NCI-H1092 (cell line): ENCODE measurements at places on chromosomes 1 and 21.
A peak's percentile ranks its signal among the peaks of the same experiment; 100 is the strongest.

DNA sequence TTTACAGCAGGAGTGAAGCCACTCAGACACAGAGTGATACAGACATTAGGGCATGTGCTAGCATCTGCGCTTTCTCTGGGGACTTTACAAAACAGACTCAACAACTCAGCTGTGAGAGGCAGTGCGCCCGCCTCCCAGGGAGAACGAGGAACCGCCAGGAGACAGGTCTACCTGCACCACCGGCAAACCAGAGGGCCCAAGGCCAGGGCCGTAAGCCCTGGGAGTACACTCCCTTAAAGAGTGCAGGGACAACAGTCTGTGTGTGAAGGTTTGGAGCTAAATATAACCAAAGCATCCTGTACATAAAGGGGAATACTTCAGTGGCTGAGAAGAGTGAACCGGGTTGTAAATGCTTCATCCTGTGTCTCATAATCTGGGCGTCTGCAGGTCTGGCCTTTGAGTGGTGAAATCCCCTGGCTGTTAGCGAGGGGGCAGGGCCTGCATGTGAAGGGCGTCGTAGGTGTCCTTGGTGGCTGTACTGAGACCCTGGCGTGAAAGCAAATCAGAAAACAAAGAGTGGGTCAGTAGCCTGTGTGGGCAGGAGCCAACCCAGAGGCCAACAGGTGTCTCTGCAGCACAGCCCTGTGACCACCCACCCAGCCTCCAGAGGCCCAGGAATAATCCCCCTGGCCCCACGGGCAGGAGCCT is 86.9 kb downstream of the CD247 start:
- DNase-seq = no peak

GRCh38 chr1:218064426-218064825 is 220.7 kb upstream of the RRP15 start:
- DNase-seq = no peak

- DNase-seq = no peak
These were observed 191.7 kb upstream of the KCTD3 start for GRCh38 chr1:215375381-215375780.

DNA sequence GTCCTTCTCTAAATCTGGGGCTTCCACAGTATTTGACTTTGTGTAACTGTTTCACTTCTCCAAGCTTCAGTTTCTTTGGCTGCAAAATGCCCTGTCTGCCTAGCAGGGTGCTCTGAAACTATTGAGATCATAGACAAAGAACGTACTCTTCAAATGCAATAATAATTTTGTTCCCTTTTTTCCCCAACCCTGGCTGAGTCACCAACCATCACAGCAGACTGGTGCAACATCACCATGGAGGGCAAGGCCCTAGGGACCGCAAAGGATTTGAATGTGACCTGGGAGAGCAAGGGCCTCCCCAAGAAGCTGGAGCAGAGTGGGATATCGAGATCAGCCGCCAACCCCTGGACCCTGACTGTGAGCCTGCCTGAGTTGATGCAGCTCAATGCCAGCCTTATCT is 115.0 kb downstream of the FCRL5 start:
- DNase-seq = no peak

DNA sequence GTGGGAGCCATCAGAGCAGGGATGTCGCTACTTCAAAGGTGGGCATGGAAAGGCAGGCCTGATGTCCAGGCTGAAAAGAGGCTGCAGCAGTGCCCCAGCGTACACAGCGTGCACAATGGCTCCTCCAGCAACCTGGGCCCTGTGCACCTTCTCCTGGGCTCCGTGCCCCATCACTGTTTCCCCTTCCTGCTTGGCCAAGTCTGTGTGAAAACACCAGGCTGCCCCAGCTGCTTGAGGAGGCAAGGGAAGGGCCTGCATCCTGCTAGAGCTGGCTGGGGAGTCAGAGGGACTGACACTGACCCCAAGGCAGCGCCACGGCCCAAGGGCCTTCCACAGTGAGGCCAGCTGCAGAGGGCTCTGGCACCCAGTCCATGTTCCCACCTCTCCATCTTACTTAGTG is 33.4 kb downstream of the SDC3 start:
- DNase-seq = no peak

DNA sequence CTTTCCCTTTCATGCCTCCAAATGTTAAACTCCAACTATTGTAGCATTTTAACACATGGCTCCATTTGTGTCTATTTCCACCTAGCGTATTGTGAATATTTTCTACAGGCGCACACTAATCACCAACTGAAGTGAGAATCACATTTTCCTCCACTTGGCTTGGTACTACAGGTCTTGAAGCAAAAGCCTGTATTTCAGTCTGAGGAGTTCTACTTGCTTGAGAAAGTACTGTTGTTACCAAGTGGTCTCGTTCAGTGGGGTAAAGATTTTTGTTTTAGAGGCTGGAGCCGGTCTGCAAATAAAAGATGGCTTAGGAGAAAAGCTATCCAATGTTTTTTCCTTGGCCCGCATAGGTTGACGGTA is 550 bp upstream of the PTBP2 start:
- DNase-seq = peak; percentile 35

GRCh38 chr1:227961651-227962466 is 14.1 kb upstream of the WNT9A start:
- DNase-seq = no peak

GRCh38 chr1:108661030-108661609 is at the start of gene HENMT1:
Gene HENMT1 (minus strand): TSS chr1:108661093. CDS start chr1:108659884, 1,209 bp downstream.
- peak; percentile 52 for DNase-seq

DNA sequence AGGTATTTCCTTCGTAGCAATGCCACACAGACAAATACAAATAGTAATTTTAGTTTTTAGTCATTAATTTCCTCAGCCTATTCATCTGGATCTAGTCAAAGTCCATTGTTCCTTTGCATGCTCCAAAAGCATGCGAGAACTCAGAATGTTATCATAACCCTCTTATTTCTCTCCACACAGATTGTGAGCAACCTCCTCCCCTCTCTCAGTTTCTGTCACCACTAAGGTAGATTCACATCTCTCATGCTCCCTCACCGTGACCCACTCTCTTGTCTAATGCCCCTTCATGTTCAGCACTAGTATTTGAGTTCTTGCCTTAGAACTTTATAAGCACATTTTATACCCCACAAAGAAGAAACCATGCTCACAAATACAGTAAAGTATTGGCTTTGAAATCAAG is 582.4 kb downstream of the PLA2G4A start:
- DNase-seq = no peak

- DNase-seq = no peak
These were observed 157.9 kb downstream of the PEX14 start for GRCh38 chr1:10632691-10633090.

- no peak for DNase-seq
These were observed 9.0 kb downstream of the CLCA1 start for GRCh38 chr1:86477682-86478081.

- DNase-seq = no peak
These were observed 246.0 kb upstream of the AJAP1 start for GRCh38 chr1:4408380-4408779.

DNA sequence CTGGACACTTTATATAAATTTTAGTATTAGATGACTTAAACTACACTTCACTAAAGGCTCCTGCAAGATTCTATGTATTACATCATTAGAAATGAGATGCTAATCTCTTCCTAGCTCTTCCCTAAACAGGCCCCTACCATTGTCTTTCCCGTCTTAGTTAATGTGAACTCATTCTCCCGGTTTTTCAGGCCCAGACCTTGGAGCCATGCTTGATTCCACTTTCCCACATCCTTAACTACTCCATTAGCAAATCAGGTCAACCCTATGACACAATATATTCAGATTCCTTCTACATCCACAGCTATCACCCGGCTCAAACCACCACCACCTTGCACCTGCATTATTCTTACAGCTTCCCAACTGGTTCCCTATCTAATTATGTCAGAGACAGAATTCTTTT is 73.3 kb downstream of the NVL start:
- no peak for DNase-seq

GRCh38 chr1:21496886-21497285 is 12.3 kb upstream of the ALPL start:
- no peak for DNase-seq

DNA sequence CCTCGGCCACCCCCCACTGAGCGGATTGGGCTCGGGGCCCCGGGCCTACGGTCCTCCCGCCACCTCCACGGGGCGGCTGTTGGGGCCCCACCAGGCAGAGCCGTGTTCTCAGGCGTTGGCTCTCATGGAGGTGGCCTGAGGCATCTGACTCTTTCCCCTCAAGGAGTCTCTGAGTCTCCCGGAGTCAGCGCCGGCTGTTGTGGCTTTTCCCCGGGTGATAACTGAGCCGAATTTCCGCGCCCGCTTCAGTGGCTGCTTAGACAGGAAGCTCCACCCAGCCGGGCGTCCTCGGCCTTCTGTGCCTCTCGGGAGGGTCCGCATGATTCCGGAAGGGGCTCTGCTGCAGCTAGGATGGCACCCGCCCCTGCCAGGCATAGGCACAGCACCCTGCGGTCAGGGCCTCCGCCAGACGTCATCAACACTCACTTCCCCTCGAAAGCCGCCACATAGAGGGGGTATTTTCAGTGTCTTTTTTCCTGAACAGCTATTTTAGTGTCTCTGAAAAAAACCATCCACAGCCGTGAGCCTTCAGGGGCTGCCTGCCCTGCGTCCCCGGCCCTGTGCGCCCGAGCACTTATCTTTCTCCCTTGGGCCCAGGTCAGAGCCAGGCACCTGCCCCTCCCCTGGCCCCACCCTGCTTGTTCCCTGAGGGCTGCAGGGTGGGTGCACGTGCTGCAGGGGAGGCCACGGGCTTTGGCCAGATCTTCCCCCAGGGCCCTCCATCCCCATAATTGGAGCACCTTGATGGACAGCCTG is 72.9 kb downstream of the SKI start:
- no peak for DNase-seq

GRCh38 chr1:205375835-205376545 is 19.3 kb upstream of the KLHDC8A start:
- DNase-seq = peak; percentile 56

GRCh38 chr1:93874025-93874651 is 4.9 kb downstream of the DNTTIP2 start:
- DNase-seq = no peak

DNA sequence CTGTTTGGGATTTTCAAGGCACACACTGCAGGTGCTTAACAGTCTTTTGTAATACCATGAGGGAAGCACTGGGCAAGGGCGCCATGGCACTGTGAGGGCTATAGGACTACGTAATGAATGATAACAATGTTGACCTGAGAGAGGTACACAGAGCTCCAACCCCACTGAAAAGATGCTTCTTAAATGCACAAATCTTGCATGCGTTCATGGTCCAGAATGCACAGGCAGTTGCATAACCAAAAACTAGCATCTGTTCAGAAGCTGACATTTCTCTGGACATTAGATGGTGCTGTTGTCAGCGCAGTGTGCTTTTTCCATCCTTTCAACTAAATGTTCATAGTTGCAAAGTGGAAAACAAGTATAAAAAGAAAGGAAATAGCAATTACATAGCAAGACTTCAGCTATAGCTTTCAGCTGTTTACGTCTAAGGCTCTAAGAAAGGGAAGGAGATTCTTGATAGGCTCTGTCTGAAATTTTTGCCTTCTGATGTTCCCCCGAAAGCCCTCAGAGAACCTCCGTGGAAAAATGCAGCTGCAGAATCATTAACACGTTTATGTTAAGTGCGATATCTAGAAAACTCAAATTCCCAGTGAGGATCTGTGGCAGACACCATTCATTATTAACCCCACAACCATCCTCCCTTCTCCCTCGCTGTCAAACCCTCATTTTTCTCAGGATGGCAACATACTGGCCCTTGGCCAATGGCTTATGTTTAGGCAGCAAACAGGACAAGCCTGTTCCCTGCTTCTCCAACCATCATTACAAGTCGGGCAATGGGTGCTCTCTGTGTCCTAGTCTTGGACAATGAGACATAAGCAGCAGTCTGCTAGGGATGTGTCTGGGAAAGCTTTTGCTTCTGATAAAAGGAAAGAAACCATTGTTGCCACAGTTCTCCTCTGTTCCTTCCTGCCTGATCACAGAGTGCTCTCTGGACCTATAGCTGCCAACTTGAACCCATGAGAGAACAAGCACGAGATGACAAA is 8.2 kb upstream of the TARBP1 start:
- DNase-seq = no peak

DNA sequence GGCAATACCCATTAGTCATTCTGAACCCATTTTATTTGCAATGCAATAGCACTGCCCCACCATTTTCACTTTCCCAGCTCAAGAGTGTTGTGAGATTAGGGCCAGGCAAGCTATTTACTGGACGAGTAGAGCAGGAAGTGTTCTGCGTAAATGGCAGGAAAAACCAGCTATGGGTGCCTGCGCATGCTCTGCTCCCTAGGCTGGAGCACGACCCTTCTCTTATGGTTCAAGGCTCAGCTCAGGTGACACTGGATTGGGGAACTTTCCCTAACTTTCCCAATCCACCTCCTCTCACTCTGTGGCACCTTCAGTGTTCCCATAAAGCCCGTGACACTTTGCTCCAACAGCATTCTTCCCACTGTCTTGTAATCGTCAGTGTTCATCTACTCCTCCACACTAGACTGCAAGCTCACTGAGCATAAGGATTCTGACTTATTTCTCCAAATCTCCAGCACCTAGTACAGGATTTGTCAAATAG is 3.6 kb upstream of the MAN1A2 start:
- DNase-seq = no peak

- DNase-seq = no peak
These were observed 5.8 kb upstream of the TGFB2 start for GRCh38 chr1:218339267-218339831.

DNA sequence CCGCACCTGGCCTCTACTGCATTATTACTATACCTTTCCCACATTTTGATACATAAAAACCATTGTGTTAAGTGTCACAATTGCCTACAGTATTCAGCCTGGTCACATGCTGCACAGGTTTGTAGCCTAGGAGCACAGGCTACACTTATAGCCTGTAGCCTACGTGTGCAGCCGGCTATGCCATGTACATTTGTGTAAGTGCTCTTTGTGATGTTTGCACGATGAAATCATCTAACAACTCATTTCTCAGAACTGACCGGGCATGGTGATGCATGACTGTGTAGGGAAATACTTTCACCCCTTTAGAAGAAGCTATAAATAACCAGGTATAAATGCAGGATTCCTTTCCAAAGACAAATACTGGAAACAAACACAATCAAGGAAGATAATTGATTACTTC is 12.1 kb downstream of the ERG start:
- no peak for DNase-seq

- peak; percentile 16 for DNase-seq
These were observed 98.0 kb upstream of the C1orf105 start for GRCh38 chr1:172322219-172323061.

DNA sequence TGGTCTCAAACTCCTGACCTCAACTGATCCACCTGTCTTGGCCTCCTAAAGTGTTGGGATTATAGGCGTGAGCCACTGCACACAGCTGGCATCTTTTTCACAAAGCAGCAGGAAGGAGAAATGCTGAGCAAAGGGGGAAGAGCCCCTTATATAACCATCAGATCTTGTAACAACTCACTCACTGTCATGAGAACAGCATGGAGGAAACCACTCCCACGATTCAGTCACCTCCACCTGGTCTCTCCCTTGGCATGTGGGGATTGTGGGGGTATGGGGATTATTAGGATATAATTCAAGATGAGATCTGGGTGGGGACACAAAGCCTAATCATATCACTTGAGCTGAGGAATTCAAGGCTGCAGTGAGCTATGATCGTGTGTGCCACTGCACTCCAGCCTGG is 3.0 kb upstream of the MFSD2A start:
- no peak for DNase-seq

- DNase-seq = no peak
These were observed 111.2 kb downstream of the FASLG start for GRCh38 chr1:172770071-172770470.

- no peak for DNase-seq
These were observed 22.8 kb downstream of the GABPA start for GRCh38 chr21:25757531-25757930.
